ENCODE measurements at places on chromosomes 7 and 10. TPM values are rescaled to one million over a fixed set of nuclear protein-coding genes. Genes with fewer than 3 reads are reported as not detected.

GRCh38 chr10:86443936-86444335 lies 77.3 kb upstream of the GRID1 start:
- DNase-seq = peak; percentile 56

- DNase-seq = peak; percentile 91
Measured at GRCh38 chr7:74453322-74454011, at the start of gene GTF2IRD1. Gene GTF2IRD1 (plus strand): TSS chr7:74453906. CDS start chr7:74508081, 54,175 bp downstream.

GRCh38 chr7:68176974-68177373 lies 1180.3 kb downstream of the TYW1 start:
- peak; percentile 94 for DNase-seq

DNA sequence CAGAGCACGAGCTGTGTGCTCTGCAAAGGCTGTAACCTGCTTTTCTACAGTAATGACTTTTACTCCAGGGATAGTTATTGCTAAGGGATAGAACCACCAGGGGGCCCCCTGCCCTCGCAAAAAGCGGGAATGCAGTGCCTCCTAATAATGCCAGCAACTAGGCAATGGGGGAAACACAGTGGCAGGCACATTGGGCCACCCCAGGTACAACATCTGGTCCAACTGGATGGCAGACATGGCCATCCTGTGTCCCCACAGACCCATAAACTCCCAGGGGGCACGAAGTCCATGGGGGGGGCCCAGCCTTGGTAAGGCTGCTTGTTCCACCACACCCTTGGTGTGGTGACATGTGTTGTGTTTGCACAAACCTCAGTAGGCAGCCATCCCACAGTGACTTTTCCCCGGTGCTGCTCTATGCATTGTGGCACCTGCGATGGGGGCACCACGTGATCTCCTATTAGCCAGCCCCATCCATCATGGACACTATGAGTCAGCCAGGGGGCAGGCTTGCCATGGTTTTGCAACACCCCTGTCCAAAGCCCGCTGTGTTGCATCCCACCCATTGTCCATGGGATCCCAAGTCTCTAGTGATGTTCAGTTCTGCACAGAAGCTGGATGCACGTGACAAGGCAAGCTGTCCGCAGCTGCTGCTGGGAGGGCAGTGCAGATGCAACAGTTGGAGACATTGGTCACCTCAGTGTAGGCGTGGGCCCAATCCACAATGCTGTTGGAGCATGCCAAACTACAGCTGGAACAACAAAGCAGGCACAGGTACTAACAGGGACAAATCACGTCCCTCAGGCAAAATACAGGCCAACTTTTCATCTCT lies 84.0 kb downstream of the ANLN start:
- DNase-seq = peak; percentile 79

DNA sequence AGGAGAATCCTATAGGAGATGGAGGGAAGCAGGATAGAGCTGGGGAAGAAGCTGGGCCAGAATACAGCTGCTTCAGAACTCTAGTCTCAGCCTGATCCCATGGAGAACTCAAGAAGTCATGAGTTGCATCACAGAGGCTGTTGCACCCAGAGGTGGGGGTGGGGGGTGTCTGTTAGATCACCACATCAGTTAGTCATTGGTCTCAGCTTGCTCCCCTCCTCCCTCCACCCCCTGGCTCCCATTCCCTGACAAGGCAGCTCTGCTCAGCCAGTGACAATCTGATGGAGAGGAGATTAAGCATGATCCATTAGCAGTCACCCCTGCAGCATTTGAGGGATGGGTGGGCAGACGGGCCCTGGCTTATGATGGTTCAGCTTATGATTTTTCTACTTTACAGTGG lies 58.4 kb upstream of the FGL2 start:
- DNase-seq = peak; percentile 18

DNA sequence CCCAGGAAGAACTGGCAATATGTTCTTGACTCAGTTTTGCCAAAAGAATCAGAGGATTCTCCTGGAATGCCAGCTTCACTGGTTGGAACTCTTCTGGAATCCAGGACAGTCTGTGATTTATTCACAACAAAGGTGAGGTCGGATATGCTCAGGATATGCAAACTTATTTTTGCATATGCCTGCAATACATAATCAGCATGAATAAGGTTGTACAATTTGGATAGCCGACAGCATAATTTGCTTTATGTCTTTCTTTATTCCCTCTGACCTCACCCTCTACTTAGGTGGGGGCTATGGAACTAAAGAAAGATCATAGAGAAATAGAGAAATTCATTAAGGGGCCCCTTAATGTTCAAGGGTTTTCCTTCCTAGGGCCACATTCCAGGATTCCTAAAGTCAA lies 57.6 kb upstream of the AKR1E2 start:
- no peak for DNase-seq

Gene SH2B2
- 2.5 TPM for total RNA-seq

Gene ACSL5
- 0.91 TPM for total RNA-seq

Gene OPALIN
- total RNA-seq = not detected
